ENCODE measurements at places on chromosomes 3 and 15.

DNA sequence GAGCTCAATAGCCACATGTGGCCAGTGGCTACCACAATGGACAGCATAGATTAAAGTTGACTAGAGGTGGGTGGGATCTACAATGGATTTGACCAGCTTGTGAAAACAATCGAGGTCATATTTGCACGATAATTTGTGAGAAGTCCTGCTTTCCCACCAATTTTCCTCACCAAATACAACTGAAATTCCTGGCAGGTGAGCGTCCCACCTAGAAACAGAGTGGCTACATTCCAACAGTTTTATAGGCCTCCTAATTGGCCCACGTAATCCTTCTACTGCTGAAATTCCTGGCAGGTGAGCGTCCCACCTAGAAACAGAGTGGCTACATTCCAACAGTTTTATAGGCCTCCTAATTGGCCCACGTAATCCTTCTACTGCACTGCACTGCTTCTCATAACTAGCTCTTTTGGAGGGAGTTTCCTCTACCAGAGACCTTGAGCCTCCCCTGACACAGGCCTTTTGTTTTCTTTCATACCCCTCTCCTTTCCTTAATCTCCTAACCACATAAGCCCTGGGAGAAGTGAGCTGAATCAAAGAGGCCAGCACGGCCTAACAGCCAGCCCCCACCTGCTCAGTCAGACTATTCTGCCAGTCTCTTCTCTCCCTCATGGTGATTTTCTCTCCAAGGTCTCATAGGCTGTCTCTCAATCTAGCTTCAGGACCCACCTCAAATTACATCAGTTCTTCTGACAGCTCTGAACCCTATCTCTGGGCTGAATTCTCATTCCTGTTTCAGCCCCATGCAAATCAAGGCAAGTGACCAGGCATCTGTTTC is 80.2 kb downstream of the BFSP2 start:
- DNase-seq = no peak

- DNase-seq = no peak
These were observed 13.6 kb downstream of the RARRES1 start for GRCh38 chr3:158718490-158719170.

GRCh38 chr3:179732661-179733348 is 80.0 kb downstream of the USP13 start:
- no peak for DNase-seq

DNA sequence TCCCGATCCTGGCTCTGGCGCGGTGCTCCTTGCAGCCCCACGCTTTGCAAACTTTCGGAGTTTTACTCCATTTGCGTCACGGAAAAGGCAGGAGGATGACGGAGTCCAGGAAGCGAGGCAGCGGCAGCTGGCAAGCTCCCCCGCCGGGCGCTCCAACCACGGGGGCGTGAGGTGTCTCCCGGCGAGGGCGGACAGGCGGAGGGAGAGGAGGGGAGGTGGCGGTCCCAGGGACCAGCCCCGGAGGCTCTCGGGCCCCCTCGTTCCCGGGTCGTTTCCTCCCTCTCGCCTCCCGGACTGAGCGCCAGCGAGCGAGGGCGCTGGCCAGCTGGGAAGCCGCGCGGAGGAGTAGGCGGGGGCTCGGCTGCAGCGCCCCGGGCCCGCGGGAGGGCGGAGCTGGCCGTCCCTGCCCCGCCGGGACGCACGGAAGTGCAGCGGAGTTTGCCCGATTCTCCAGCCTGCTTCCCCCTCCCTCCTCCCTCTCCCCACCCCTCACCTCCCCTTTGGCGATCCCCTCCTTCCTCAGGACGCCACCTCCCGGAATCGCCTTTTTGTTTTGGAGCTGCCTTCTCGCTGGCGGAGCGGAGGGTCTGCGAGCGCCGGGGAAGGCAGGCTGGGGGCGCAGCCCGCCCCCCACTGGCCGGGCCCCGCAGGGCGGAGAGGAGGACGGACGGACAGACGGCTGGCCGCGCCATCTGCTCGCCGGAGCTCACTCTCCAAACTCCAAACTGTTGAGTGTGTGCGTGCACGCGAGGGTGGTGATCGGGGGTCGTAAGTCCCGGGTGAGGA is at the start of gene SNX33:
Gene SNX33 (plus strand): TSS at position 543 of the 786 bp plus-strand sequence. CDS start 1,191 bp downstream, outside the sequence.
- DNase-seq = peak; percentile 64

DNA sequence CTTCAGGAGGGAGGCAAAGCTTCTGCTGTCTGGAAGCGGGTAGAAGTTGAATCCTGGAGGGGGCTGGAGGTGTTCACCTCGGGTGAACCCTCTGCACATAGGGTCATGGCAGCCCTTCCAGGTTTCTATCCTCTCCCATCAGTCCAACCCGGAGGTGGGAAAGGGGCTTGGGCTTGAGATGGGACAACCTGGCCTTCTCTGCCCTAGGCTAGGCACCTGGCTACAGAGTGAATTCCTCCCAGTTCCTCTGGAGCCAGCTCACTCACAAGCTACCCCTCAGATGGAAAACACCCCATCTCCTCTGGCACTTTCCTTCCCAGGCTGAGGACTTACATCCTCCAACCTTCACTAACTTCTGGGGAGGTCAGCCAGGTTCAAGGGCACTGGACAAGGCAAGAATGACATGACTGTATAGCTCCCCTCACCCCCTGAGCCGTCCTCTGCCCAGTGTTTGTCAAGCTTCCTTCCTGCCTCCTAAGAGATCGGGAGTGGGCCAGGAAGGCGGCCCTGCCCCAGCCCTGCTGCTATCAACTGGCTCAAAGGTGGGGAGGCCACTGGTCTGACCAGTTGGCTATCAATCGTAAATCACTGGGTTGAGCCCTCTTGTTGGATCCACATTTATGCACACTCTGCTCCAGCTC is 45.8 kb downstream of the KLF15 start:
- no peak for DNase-seq

DNA sequence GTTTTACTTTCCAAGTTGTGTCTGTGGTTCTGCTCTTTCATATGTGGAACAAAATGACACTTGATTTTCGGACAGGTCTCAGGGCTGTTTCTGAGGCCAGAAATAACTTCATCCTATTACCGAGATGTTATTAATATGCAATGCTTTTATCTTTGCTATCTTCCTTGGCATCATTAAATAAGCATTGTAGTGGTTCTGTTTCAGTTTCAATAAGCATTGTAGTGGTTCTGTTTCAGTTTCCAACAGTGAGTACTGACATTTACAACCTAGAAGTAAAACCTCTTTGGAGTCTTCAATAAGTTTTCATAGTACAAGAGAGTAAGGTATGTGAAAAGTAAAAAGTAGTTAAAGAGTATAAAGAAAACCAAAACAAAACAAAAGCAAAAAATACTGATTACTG is 746.2 kb downstream of the GRM7 start:
- DNase-seq = no peak

DNA sequence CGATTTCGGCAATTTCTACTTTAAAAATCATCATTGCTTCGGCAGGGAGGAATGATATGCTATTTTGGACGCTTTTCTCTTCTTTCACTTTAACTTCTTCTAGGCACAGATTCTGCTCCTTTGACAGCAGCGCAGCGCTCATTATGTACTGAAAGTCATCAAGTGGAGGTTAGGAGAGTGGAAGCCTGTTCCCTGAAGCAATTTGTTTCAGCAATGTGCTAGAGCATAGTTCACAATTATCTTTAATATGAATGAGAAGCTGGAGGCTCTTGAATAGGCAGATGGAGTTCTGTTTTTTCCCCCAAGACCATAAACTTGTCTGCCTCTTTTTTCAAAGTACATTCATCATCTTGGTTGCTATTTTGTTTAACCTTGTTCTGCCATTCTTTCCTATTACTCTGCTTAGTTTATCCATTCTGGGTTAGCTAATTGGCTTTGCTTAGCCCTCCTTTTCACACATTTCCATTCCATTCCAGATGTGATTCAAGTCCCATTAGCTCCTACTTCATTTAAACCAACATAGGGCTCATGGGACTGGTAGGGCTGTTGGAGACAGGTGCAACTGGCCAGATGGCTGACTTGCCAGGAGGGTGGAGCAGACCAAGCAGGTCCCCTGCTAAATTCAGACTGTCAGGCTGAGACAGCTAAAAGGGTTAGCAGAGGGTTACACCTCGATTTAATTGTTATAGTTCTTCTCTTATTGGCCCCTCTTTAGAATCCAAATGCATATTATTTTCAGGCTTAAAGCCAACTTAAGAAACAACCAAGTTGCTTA is 534.7 kb upstream of the CBLB start:
- DNase-seq = no peak

DNA sequence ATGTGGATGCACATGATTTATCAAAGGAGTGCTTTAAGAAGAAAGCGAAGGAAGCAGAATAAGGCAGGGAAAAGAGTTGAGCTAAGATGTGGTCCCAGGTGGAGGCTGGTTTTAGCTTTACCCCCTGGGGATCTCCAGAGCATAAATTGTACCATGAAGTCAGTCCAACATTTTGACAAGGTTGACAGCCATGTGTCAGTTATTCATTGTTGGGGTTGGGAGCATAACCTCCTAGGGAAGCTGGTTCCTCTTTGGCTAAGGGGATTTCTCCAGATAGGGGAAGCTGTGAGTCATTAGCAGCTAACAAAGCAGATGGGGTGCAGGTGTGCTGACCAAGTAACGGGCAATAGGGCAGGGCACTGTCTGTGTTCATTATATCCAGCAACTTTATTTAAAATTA is 123.7 kb upstream of the IGSF10 start:
- no peak for DNase-seq

- DNase-seq = no peak
These were observed 35.6 kb downstream of the MAP1A start for GRCh38 chr15:43552986-43553385.

- DNase-seq = no peak
These were observed 124.5 kb downstream of the TLE3 start for GRCh38 chr15:69973102-69973714.

- DNase-seq = no peak
These were observed 243.5 kb downstream of the CLSTN2 start for GRCh38 chr3:140178482-140178881.

DNA sequence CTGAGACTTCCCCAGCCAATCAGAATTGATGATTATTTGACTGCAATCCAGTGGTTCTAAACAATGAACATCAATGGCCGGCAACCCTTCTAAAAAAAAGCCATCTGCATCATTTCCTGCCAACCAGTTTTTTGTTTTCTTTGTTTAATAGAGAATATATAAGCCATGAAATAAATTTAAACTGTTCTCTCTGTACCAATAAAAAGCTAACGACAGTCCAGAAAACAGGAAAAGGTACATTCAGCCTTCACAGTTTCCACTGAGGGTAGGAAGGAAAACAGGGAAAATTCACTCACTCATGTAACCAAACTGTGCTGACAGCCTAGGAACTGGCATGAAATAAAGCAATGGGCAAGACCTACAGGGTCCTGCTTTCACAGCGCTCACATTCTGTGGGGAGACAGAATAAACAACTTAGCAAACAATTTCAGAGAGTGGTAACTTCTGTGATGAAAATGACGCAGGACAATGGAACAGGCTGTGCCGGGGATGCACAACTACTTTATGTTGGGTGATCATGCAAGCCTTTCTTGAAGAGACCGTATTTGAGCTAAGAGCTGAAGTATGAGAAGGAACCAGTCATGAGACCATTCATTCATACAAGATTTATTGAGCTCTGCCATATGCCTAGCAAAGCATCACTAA is 630.1 kb downstream of the MAGI1 start:
- DNase-seq = no peak

- no peak for DNase-seq
These were observed 26.6 kb downstream of the SUCNR1 start for GRCh38 chr3:151899996-151900395.

DNA sequence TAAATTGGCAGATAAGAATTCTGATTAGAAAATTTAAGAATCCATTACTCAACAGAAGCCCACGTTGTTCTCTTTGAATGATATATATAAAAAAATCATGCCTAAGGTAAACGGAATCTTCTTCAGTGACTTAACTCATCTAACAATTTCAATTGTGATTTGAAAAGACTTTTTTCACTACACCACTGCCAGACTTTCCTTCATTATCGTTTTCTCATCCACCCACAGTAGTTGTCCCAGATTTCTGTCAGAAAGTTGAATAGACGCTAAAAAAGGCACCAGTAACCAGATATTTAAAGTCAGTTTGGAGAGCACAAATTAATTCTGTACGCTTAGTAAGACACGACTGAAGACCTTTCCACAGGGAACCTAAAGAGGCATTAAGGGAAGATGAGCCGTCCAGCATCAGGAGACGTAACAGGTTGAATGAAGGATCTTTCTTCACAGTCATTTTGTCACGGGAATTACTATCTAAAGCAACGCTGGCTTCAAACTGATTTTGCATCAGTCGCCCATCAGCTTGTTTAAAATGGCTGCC is 1.3 kb downstream of the HIGD1A start:
- no peak for DNase-seq

GRCh38 chr3:193593668-193594030 is 641 bp downstream of the OPA1 start:
- no peak for DNase-seq

- DNase-seq = no peak
These were observed 19.6 kb downstream of the FBLN2 start for GRCh38 chr3:13568515-13569028.

GRCh38 chr3:12708584-12709192 is 44.8 kb upstream of the RAF1 start:
- DNase-seq = no peak

GRCh38 chr3:4758249-4758860 is 220.9 kb upstream of the BHLHE40 start:
- DNase-seq = no peak

DNA sequence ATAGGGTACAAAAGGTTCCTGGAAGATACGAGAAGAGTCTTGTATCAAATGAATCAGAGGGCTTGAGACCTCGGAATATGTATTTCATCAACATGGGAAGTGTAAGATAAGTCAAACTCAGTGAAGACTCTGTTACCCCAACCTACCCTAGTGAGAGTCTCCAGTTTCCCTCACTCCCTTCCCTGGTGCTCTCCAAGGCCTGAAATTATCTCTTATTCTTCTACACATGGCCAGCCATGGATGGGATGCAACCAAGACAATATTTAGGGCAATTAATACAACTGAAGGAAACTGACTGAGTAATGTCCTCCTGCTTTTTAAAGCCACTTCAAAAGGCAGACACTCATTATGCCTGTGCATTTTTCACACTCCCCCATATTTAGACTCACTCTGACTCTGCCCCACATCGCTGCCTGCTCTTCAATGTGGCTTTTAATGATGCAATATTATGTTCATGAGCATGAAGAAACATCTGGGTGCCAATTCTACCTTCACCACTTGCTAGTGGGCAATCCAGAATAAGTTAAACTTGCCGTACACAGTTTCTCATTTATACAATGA is 137.1 kb upstream of the THBS1 start:
- DNase-seq = no peak

DNA sequence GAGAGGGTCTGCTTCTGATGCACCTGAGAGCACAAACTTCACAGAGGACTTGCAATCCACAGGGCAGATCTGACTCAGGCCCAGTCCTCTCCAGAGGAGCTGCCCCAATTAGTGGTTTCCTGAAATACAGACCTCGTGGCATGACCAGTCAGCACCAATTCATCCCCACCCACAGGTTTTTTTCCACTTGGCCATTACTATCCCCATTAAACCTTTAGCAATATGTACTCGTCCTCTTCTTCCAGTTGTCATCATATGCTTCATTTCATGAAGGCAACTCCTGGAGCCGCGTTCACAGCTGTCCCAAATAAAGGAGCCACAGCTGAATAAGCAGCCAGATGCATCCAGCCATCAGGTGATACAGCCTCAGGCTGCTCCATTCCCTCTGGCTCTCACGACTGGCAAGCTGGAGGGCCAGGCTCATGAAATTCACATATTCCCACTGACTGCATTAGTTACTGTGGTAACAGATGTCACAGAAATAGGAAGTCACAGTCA is 163.1 kb downstream of the FMN1 start:
- DNase-seq = no peak

Measured in tibial nerve (tissue), 4 donors.